ENCODE measurements at places on chromosomes 12 and 14.

GRCh38 chr12:8446642-8447547 lies 8.9 kb upstream of the CLEC6A start:
- DNase-seq: no peak

DNA sequence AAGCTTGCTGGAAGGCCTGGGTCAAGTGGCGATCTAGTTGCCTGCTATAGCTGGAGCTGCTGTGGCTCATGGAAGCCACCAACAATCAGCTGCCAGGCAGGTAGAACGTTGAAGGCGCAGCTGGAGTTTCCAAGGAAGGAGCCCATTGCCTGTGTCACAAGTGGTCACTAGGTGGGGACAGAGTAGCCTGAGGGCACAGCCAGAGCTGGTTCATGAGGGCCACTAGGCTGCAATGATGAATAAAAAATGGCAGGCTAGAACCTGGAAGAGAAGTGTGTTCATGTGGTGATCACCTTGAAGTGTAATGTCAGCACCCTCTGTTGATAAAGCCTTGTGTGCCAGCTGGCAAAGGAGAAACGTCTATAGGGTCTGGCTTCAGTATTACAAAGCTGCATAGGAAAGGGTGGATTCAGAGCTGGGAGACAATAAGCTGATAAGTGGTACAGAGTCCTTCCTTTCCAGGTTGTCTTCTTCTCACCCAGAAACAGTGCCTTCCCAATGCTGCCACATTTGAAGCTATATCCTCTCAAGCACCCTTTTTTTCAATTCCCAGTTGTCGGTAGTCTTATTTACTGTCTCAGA lies 165.8 kb downstream of the EMP1 start:
- peak; percentile 74 for DNase-seq

- no peak for DNase-seq
Measured at GRCh38 chr12:53532021-53532420, 24.7 kb upstream of the NPFF start.

GRCh38 chr14:75976826-75977581 lies 4.8 kb downstream of the TGFB3 start:
- peak; percentile 50 for DNase-seq

GRCh38 chr12:108176292-108176691 lies 47.2 kb downstream of the WSCD2 start:
- DNase-seq: no peak

DNA sequence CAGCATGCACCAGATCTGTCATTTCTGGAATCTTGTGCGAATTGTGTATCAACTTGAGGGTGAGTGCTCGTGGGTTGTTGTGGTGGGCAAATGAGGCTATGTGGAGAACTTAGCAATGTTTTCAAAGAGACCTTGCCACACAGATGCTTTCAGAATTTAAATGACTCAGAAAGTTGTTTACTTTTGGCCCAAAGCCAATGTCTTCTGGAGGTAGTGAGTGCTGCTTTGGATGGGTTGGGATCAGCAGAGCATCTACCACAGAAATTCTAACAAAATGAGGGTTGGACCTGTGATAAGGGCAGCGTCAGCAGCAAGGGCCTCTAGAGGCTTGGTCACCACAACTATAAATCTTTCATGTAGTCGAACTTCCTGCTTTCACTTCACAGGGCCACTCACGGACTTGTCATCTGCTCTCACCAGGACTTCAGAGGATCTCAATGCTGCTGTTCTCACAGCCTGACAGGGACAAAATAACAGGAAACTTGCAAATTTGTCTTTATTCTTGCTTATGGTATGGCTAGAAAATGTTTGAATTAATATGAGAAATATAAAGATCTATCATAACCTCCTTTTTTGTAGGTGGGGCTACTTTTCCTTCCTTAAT lies 111.4 kb downstream of the DACT1 start:
- DNase-seq: peak; percentile 62

GRCh38 chr12:58249610-58250009 lies 308.2 kb downstream of the ATP23 start:
- no peak for DNase-seq

GRCh38 chr12:18280728-18281127 lies 19.4 kb downstream of the PIK3C2G start:
- no peak for DNase-seq

DNA sequence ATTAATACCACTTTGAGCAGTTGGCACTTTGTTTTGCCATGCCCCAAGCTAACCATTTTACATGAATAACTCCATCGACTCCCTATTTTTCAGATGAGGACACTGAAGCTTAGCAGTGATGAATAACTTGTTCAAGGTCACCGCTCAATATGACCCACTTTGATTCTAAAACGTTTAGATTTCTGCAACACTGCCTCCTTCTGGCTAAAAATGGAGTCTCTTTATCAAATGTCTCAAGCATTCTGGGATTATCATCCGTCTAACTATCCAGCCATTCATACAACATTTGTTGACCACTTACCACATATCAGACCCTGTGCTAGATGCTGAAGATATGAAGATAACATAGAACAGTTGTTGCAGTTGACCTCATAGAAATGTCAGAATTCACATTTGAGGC lies 298.0 kb downstream of the PPFIA2 start:
- no peak for DNase-seq

- peak; percentile 80 for DNase-seq
Measured at GRCh38 chr12:53505086-53505485, 2.2 kb downstream of the NPFF start.

DNA sequence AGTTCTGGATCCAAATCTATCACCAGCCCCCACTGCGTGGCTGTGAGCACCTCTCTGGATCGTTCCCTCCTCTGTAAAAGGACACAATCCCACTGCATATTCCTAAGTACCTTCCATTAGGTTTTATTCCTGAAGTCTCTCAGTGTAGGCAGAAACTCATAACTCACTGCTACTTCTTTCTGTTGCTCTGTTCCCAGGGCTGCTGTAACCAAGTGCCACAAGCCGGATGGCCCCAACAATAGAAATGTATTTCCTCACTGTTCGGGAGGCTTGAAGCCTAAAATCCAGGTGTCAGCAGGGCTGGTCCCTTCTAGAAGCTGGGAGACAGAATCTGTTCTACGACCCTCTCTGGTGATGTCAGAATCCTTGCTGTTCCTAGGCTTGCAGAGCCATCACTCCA lies 24.9 kb downstream of the FOXN3 start:
- DNase-seq: no peak

- peak; percentile 72 for DNase-seq
Measured at GRCh38 chr12:15268927-15269552, 47.8 kb upstream of the RERG start.

GRCh38 chr12:103572312-103573045 lies 14.6 kb upstream of the STAB2 start:
- DNase-seq: no peak

DNA sequence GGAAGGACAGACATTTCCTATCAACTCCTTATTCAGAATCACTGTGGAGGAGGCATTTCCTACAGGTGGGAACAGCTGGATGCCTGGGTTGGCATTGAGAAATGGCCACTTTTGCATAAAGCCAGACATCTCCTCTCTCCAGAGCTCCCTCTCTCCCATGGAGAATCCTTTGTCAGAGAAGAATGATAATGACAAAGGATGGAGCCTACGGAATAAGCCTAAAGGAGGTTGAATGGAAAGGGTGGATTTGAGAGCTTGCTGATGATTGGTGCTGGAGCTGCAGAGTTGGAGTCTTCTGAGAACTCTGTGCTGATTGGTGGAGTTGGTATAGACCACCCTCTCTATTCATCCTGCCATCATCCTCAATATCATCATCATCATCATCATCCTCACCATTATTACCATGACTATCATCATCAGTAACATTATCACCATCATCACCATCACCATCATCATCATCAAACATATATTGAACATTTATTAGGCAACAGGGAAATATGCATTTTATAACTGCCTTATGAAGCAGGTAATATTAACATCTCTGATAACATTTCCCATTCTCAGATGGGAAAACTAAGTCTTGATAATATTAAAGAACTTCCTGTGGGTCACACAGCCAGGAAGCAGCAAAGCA lies 89.2 kb upstream of the HSPB8 start:
- DNase-seq: no peak

DNA sequence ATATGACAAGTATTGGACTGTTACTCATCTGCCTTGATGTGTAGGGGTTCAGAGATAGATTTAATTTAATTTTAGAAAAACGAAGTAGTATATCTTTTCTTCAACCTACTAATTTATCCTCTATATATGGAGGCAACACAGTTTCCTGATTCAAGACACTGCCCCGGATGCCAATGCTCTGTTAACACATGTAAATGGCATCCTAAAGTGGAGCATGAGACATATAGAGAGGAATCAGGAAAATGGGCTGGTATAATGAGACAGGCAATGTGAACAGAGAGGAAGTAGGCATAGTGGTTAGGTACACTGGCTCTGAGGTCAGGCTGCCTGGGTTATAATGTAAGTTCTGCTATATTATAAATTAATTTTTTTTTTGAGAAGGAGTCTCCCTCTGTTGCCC lies 85.6 kb downstream of the OTOGL start:
- no peak for DNase-seq

- DNase-seq: no peak
Measured at GRCh38 chr14:90424686-90425372, 28.0 kb downstream of the CALM1 start.

- DNase-seq: no peak
Measured at GRCh38 chr14:34231626-34232025, 230.4 kb downstream of the SPTSSA start.

DNA sequence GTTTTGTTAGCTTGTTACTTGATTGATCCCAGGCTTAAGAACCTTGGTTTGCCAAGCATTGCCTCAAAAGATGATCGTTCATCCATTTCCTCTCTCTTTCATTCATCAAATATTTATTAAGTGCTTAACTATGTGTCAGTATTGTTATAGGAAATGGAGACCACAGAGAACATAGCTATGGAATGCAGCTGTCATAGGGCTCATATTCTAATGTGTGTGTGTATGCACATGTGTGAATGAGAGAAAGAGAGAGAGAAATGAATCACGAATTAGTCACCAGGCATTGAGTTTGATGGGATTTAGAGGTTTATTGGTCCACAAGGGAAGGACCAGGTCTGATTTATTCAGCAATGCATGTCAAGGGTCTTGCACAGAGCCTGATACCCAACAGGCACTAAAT lies 71.0 kb upstream of the FBXO21 start:
- no peak for DNase-seq

DNA sequence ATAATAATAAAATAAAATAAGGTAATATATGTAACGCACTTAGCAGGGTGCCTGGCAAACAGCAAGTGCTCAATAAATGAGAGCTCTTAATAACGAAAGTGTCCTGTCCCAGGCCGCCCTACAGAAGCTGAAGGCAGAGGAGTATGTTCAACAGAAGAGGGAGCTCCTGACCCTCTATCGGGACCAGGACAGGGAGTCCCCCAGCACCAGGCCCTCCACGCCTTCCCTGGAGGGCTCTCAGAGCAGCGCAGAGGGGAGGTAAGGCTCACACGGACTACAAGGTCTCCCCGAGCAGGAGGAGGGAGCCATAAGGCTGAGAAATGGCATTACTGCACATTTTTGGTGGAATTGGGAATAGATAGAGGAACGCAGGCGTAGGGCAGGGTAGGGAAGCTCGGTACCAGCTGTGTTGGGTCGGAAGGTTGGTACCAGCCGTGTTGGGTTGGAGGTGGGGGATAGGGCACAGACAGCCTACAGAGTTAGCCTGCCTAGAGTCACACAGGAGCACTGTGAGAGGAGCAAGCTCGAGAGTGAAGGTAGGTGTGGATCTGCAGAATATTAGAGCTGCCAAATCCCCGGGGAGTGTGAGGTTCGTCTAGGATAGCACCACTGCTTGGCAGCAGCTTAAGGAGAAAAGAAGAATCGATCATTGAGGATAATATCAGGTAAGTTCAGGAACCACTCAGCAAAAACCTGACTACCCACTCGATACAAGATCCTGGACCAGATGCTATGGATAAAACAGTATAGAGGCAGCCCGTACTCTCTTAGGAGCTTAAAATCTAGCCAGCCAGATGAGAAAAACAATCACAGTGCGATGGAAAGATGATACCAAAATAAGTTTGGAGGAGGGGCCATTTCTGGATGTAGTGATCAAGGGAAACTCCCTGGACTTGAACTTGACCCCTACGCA lies 15.3 kb downstream of the TNFRSF1A start:
- DNase-seq: peak; percentile 71

DNA sequence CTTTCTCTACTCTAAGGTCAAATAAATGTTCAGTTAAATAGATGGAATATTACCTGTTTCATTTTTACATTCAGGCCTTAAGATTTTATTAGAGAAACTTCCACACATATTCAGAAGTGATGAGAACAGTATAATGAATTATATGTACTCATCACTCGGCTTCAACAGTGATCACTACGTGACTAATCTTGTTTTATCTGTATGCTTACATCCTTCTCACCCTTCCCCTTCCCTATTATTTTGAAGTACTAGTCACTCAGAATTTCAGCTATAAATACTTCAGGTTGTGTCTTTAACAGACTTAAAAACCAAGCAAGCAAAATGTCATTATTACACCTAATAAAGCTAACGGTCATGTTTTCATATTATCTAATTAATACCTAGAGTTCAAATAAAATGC lies 34.9 kb downstream of the ETV6 start:
- peak; percentile 11 for DNase-seq

GRCh38 chr12:130973906-130974305 lies 20.2 kb downstream of the ADGRD1 start:
- no peak for DNase-seq

DNA sequence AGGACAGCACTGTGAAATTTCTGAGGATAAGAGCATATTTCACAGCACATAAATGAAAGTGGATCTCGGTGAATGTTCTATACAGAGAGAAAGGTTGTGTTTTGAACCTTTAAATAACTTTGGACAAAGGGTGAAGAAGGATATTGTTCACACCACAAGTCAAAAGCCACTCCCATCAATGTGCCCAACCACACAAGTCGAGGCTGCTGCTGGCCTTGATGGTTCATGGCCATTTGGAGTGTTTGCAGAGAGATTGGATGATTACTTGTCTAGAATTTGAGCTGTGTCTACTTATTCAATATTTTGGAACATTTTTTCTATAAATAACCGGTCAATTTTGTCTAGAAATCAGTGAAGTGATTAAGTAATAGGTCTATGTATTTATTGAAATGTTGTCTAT lies 121.2 kb downstream of the HMGA2 start:
- DNase-seq: no peak
